ENCODE measurements at places on chromosomes 6 and 20.

DNA sequence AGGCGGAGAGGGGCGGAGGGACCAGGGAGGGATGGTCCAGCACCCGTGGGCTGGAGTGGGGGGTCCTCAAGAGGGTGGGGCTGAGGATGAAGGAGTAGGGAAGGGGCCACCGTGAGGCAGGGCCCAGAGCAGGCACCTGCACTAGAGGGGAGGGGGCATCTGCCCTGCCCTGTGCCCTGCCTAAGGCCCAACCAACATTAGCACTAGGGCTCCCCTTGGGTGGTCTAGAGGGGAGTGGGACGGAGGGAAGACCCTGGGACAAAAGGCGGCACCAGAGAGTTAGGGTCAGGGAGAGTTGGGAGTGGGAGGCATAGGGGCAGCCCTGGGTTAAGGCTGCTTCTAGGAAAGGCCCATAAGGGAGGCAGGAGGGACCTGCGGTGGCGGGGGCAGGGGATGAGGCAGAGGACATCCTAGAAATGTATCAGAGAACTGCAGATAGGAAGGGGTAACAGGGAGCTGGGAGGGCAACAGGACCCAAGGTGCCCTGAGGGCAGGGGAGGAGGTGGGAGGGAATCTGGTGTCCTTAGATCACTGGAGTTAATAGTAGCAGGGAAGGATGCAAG lies 24.5 kb downstream of the HLA-F start:
- DNase-seq = no peak

DNA sequence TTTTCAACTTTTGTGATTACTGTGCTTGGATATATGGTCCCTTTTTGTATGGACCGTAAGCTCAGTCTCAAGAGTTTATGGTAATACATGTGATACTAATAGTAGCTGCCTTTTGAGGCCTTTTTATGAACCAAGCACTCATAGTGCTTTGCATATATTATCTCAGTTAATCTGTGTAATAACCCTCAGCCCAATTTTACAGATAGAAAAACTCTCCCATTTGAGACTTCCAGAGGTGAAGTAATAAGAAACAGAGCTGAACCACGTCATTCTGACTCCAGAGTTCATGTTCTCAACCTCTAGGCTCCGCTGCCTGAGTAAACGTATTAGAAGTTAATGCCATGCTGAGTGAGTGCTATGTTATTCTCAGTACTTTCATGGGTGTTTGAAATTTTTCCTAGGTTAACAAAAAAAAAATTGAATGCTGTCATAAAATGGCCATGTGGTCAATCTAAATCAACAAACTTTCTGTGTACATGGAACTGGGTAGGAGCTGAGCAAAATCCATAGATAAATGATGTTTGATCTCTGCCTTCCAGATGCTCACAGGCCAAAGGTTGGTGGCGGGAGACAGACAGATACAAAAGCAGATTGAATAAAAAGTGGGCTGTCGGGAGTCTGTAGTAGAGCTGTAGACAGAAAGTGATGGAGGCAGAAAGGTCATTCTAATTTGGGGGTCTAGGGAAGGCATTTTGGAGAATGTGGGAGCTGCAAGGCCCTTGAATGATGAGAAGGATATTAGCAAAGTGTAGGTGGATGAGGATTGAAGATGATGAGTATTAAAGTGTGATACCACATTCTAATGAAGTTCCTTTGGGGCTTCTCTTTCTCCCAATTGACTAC lies 22.6 kb upstream of the ELOVL2 start:
- no peak for DNase-seq

- no peak for DNase-seq
Measured at GRCh38 chr6:132314432-132314831, 86.8 kb downstream of the MOXD1 start.

DNA sequence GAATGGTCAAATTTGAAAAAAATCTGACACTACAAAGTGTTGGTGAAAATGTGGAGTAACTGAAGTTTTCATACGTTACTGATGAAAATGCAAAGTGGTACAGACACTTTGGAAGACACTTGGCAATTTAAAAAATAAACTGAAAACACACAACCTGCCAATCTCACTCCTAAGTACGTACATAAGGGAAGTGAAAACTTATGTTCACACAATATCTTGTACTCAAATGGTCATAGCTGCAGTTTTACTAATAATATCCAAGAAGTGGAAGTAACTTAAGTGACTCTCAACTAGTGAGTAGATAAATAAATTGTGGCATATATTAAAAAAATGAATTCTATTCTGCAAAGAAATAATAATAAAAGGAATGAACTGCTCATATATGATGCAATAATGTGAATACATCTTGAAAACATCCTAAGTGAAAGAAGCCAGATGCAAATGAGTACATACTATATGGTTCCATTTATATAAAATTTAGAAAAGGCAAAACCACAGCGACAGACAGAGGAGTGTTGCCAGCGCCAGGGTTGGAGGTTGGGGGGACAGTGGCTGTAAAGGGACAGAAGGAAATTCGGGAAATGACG lies 198.2 kb downstream of the ERMARD start:
- DNase-seq = no peak

- DNase-seq = no peak
Measured at GRCh38 chr6:13139119-13139518, 189.2 kb downstream of the TBC1D7 start.

GRCh38 chr20:31788578-31788977 lies 30.6 kb upstream of the MYLK2 start:
- DNase-seq = no peak

DNA sequence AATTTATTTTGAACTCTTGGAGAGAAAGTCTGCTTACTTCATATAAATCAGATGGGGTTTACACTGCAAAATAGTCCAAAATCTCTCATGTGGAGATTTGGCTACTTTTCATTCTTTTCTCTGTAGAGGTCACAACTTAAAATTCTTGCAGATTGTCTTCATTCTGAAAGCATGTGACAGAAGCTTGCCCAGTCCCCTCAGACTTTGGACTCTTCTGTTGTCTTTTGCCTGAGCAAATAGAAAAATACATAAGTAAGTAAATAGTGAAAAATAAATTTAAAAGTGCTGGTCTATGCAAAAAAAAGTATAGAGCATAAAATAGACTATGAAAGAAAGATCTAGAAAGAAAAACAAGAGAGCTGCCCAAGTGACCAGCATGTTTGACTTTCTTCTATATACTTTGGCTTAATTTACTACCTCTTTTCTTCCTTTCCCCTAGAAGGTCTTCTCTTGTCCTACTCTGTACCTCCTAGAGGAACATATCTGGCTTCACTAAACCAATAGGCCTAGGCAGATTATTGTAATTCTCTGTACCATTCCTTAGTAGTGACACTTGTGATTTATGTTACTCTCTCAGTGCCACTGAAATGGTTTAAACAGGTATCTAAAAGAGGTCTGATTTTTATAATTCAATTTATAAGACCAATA lies 260.9 kb downstream of the TENT5A start:
- no peak for DNase-seq

- DNase-seq = peak; percentile 54
Measured at GRCh38 chr6:112651239-112651638, 304.1 kb downstream of the RFPL4B start.

- DNase-seq = no peak
Measured at GRCh38 chr6:134657751-134658527, 292.0 kb downstream of the ALDH8A1 start.
